Fibroblast of skin of left quadriceps (primary cell): ENCODE measurements at places on chromosomes 3 and 15.
A peak's percentile ranks its signal among the peaks of the same experiment; 100 is the strongest.

DNA sequence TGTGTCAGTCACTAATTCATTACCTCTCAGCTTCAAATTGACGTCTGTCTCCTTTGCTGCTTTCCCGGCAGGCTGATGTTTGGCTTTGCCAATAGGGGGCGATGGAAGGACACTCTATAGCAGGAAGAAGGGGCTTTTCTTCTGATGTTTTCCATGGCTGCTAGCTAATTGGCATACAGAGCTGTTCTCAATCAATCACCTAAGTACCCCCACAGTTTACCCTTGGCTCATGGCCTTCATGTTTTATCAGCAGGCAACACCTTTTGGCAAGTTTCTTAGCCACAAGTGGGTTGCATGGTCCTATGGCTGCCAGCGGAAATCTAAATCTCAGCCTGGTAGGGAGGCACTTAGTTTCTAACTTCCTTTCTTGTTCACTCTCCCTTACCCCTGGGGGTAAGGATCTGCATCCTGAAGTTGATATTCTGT, 45.0 kb downstream of the ESYT3 start:
- no peak for DNase-seq

DNA sequence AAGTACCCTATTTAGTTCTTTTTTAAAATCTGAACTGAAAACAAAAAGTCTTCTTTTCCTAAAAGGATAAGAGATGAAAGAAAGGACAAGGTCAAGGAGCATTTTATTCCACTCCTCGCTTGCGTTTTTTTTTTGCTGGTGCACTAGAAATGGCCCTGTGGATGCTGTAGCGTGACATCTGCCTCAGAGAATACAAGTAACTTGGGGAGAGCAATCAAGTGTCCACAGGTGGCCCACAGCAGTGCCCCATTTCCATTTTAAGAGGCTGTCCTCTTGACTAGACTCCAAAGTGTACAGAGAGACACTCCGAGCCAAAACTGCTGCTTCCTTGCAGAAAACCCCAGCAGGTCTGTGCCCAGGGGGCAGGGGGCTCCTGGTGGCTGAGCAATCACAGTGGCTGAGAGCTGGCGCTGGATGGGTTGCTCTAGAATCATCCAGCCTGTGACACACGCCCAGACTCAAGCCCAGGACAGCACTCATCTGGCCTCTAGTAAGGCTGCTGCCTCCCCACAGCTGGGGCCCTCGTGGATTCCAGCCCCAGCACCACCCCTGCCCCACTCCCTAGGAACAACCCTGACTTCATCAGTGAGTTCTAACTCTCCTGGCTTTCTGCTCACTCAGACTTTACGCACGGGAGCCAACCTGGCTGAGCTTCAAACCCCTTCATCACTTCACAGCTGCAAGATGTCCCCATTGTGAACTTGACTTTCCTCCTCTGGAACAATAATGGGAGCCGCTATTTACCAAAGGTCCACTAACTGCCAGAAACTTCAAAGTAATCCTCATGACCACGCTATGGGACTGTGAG, 71.1 kb upstream of the SPATA12 start:
- no peak for DNase-seq

DNA sequence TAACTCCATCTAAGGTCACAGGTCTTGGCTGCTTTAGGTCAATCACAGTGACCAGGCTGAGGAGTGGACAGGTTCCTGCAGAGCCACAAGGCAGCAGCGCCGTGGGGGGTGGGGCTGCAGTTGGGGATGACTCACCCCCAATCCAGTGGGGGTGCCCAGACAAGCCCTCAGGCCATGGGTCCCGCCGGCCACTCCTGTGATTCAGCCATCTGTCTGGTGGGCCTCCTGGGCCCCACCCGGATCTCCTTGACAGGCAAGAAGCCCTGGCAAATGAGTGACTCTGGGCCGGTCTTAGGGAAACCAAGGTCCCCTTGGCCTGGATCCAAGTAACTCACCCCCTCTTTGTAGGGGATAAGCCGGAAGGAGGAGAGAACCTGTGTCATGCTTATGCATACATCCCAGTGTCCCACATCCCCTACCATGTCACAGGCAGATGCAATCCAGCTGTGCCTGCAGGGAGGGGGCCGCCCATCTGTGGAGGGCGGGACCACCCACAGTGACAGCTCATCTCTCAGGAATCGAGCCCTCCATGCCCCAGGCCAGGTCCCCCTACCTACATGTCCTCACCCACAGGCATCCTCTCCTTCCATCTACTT, 495 bp upstream of the COL7A1 start:
- DNase-seq, result peak; percentile 46

DNA sequence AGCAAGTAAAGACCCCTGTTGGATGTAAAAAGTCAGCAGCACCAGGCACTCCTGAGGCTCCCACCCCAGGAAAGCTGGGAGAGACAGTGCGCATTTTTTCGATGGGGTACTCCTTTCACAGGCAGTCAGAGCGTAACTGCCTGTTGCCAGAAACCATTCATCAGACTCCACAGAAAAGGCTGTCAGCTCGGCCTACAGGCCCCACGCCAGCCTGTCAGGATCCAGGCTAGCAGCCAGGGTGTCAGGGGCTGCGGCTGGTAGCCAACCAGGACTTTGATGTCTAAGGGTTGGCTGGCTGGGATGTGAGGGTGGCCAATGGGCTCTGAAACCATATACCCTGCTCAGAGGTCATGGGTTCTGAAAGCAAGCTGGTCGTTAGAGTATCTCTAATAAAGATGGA, 164.5 kb downstream of the WNT5A start:
- no peak for DNase-seq

- DNase-seq, result no peak
Measured at GRCh38 chr3:38139191-38139590, 730 bp downstream of the MYD88 start.

DNA sequence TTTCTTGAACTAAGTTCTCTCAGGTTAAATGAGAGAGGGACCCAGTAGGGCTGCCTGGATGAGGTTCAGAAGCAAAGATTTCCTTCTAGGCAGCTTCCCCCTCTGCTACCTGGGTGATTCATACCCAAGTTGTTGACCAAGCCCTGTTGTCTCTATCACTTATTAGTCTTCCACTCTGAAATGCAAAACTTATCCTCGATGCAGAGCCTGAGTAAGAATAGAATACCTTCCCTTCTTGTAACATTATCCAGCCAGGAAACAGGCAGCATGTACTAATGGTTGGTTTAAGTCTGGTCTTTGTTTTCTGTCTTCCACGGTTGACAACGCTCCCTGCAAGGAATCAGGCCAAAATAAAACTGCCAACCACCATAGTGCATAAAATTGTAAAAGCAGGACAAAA, 377.3 kb downstream of the MECOM start:
- no peak for DNase-seq

DNA sequence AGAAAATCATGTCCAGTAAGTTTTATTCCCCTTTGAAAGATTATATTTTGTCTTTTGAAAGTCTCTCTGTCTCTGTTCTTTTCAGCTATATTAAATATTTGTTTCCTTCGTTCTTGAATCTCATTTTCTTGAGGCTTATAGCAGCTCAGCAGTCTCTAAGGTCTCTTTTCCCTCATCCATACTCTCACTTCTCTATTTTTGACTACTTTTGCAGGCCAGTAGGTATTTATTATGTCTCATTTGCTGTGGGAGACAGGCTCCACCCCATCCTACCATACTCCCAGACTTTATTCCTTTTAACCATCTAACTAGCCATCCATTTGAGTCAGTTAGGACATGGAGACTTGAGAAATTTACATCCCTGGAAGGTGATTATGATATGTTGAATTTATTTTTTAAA, 71.0 kb downstream of the FILIP1L start:
- DNase-seq, result no peak

GRCh38 chr15:27617013-27617412, 482.1 kb downstream of the OCA2 start:
- DNase-seq, result no peak

DNA sequence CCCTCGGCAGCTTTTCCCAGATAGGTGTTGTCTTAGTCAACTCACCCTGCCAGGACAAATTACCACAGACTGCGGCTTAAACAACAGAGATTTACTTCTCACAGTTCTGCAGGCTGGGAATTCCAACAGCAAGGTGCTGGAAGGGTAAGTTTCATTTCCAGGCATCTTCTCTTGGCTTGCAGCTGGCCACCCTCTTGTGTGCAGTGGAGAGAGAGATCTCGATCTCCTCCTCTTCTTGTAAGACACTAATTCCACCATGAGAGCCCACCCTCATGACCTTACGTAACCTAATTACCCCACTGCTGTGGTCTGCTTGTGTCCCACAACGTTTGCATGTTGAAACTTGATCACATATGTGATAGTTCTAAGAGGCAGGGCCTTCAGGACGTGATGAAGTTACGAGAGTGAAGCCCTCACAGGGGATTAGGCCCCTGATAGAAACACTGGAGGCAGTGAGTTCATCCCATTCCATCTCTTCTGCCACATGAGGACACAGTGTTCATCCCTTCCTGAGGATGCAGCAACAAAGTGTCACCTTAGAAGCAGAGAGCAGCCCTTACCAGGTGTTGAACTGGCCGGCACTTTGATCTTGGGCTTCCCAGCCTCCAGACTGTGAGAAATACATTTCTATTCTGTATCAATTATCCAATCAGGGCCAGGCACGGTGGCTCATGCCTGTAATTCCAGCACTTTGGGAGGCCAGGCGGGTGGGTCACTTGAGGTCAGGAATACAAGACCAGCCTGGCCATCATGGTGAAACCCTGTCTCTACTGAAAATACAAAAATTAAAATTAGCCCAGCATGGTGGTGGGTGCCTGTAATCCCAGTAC, 247.7 kb downstream of the PLCL2 start:
- no peak for DNase-seq

DNA sequence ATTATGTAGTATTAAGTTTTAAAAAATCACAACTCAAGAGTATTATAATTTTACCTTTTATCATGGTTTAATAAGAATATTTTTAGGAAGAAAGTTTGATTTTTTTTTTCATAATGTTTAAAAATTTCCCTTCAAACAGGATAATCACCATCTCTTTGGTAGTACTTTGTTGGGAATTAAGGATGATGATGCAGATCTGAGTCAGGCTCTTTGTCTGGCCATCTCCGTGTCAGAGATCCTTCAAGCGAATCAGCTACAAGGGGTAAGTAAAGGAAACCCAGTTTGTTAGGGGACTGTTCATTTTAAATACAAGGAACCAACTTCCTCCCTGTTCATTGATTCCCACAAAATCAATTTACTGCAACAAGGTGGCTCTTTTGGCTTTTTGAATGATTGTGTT, 36.8 kb upstream of the NIT2 start:
- DNase-seq, result no peak

DNA sequence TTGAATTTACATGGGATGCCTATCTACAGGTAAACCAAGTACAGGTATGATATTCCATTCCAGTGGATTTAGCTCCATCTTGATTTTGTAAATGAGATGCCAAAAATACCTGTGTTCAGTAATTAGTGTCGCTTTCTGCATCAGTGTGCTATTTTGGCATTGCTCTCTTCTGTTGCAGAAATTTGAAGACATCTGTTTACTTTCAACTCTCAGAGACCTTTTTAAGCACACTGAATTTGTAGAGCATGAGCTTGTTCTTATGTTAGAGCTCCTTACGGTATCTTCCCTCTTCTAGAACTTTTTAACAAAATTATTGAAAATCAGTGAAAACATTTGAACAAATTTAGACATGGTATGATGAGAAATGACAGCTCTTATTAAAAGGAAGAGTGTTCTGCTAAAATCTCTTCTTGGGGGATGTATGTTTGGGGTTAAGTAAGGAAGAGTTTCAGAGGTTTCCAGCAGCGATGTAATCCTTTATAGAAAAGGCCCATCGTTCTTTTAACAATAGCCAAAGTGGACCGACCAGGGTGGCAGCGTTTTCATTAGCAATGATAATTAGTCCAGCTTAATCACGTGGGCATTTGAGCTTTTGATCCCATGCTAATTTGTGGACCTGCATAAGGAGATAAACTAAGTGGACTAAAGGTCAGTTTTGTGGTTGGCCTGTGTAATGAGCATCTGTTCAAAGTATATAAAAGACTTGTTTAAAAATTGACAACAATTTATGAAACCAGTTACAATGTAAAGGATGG, 385.4 kb downstream of the PTPRG start:
- no peak for DNase-seq

DNA sequence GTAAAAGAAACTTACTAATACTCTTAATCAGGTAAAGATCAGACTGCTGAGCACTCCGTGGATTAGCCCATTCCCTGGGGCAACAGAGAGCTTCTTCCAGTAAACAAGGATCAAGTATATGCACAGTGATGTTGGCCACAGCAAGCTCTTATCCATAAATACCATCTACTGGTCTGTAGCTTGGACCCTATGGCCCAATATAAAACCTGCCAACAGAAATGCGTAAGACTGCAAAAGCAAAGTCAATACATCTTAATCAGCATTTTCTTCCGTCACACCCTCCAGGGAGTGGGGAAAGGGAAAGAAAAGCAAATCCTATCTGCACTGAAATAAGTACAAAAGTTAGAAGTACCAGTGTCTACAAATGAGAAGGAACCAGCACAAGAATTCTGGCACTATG, 1082.1 kb downstream of the ZPLD1 start:
- no peak for DNase-seq

- no peak for DNase-seq
Measured at GRCh38 chr15:31296646-31297574, 29.7 kb upstream of the KLF13 start.

DNA sequence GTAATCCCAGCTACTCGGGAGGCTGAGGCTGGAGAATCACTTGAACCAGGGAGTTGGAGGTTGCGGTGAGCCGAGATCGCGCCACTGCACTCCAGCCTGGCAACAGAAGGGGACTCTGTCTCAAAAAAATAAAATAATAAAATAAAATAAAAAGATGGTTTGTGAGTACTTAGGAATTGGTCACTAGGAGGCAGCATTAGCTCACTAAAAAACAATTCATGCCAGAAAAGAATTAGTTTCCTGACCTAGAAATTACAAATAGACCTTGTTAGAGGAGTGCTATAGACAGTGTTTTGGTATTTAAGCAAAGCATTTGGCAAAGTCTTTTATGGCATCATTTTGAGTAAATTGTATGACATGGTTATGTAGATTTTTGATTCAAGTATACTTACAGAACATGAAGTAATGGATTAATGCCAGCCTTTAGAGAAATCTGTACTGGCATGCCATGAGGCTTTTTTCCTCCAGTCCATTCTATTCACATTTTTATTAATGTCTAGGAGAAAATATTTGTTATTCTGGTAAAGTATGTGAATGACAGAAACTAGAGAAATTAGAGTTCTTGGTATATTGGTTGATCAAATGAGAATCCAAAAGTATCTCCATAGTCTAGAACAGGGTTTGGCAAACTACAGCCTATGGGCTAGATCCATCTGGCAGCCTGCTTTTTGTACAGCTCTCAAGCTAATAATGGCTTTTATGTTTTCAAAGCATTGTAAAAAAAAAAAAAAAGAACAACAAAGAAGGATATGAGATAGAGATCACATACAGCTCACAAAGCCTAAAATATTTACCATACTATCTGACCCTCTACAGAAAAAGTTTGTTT, 81.6 kb downstream of the LRRC49 start:
- peak; percentile 54 for DNase-seq

GRCh38 chr3:169668957-169669741, 5.6 kb upstream of the MECOM start:
- DNase-seq, result no peak
